WTC11 (cell line): ENCODE measurements at places on chromosomes 12 and 14. TPM values are rescaled to one million over a fixed set of nuclear protein-coding genes. Genes with fewer than 3 reads are reported as not detected.

DNA sequence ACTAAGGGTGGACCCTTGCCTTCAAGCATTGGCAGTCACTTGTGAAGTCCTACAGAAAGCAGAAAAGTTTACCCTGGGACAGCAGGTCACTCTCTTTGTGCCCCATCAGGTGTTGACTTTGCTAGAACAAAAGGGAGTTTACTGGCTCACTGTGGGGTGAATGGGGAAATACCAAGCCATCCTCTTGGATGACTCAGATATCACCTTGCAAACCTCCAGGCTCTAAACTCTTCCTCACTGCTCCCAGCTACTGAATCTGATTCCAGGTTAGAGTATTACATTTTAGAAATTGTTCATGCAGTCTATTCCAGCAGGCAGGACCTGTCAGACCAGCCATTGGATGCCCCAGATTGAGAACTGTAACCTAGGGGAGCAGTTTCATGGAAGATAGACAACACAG, 7.3 kb upstream of the EDDM3B start:
- peaks cover 26% of the 10 kb centered on the region for H3K4me1 ChIP-seq
- no peak for DNase-seq
- no peak overlapping the region for H3K4me3 ChIP-seq
- no peak overlapping the region for H3K27ac ChIP-seq
- no peaks in the 10 kb centered on the region for H3K36me3 ChIP-seq
- H3K27me3 ChIP-seq, result peaks cover 7% of the 10 kb centered on the region

DNA sequence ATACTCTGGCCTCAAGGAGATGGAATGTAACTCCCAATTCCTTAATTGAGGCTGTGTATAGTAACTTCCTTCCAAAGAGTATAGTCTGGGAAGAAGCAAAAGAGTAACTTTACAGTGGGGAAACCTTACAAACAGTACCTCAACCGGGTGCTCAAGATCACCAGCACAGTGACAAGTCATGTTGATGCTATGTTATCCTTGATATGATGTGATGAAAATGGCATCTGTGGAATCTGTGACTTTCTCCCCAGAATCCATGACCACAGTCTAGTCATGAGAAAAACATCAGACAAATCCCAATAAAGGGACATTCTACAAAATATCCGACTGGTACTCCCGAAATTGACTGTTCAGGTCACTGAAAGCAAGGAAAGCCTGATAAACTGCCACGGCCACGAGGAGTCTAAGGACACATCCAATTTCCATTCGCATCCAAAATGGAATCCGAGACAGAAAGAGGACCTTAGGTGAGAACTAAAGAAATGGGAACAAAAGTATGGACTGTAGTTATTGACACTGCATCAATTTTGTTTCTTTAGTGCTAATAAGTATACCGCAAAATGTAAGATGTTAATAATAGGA, 97.3 kb upstream of the FRMD6 start:
- H3K4me3 ChIP-seq, result no peak overlapping the region
- no peak for DNase-seq
- no peaks in the 10 kb centered on the region for H3K27me3 ChIP-seq

- DNase-seq, result no peak
- no peak overlapping the region for H3K27ac ChIP-seq
- peaks cover 45% of the 10 kb centered on the region for H3K36me3 ChIP-seq
- no peaks in the 10 kb centered on the region for H3K27me3 ChIP-seq
- no peak overlapping the region for H3K4me3 ChIP-seq
Measured at GRCh38 chr14:44945264-44945663, 16.5 kb downstream of the KLHL28 start.

DNA sequence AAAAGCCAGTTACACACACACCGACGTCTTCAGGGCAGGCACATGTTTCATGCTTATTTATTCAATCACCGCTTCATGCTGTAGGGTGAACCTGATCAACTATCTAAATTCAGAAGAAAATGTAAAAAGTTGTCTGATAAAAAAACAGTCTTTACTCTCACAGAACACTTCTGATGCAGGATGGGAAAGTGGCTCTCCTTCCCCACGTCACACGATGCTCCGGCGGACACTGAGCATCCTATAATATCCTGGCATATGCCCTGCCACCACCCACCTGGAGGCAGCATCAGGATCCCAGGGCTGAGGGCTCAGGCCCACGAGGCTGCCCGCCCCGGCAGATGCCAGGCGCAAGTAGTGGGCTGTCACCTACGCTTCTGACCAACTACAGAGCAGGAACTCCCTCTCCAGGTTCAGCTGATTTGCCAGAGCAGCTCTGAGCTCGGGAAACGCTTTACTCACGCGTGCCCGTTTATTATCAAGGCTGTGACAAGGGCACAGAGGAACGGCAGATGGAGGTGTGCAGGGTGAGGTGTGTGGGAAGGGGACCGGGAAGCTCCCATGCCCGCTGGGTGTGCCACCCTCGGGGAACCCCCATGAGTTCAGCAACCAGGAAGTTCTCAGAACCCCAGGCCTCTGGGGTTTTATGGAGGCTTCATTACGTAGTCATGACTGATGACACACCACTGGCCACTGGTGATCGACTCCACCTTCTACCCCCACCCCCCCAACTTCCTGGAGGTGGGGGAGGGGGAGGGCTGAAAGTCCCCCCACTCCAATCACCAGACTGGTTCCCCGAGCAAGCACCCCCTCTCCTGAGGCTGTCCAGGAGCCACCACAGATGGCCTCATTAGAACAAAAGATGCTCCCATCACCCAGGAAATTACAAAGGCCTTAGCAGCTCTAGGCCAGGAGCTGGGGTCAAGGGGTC, 32.1 kb downstream of the SLC15A4 start:
- peaks cover 14% of the 10 kb centered on the region for H3K27me3 ChIP-seq
- H3K27ac ChIP-seq, result no peak overlapping the region
- H3K4me3 ChIP-seq, result no peak overlapping the region
- no peak for DNase-seq
- no peaks in the 10 kb centered on the region for H3K4me1 ChIP-seq

GRCh38 chr12:45292486-45293195, 76.7 kb downstream of the ANO6 start:
- H3K4me1 ChIP-seq, result peaks cover 17% of the 10 kb centered on the region
- H3K4me3 ChIP-seq, result no peak overlapping the region
- H3K36me3 ChIP-seq, result no peaks in the 10 kb centered on the region
- peak overlapping the region; percentile 48 for H3K27ac ChIP-seq

GRCh38 chr14:58667900-58668299, 30.1 kb downstream of the DACT1 start:
- no peaks in the 10 kb centered on the region for H3K27me3 ChIP-seq
- H3K36me3 ChIP-seq, result no peaks in the 10 kb centered on the region
- no peak overlapping the region for H3K4me3 ChIP-seq
- no peak for DNase-seq
- H3K4me1 ChIP-seq, result peaks cover 28% of the 10 kb centered on the region

DNA sequence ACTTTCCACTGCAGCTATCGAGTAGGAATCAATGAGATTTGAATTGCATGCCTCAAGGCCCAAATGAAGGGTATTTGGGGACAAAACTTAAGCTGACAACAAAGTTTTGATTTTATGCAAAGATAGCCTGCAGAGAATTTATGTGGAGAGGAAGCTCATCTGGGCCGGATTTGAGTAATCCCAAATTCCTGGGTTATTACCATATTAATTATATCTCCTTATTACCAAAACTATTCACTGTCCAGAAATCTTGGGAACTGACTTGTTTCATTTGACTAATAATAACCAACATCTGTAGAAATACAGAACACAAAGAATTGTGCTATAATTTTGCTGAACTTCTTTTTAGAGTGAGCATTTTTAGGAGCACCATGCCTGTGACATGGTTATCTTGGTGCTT, 70.4 kb downstream of the KITLG start:
- no peak for DNase-seq
- H3K36me3 ChIP-seq, result 0 out of 2 replicates have a peak, but pooled peaks cover 3% of the 10 kb centered on the region
- H3K27ac ChIP-seq, result no peak overlapping the region
- H3K4me1 ChIP-seq, result no peaks in the 10 kb centered on the region

GRCh38 chr12:123712780-123713319, 697 bp downstream of the ATP6V0A2 start:
- peak overlapping the region; percentile 97 for H3K4me3 ChIP-seq
- H3K36me3 ChIP-seq, result no peaks in the 10 kb centered on the region
- peak overlapping the region; percentile 6; the same call in 1 of the 2 replicates for H3K27ac ChIP-seq
- H3K27me3 ChIP-seq, result no peaks in the 10 kb centered on the region
- no peak for DNase-seq

DNA sequence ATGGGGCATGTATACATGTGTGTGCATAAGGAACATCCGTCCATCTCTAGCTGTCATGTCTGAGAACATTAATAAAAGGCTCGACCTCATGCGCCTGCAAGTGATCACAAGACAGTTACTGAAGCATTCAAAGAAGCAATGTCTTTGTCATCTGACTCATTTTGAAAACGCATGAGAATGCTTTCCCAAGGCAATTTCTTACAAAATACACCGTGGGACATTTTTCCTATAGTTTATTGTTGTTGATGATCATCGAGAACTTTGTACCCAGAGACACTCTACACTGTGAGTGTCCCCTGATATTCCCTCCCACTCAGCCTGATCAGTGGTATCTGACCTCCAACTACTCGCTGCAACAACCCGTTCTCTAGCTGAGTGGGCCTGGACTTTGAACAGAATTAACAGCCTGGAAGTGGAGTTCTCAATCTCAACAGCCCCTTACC, 68.1 kb downstream of the ETV6 start:
- H3K4me3 ChIP-seq, result no peak overlapping the region
- peaks cover 31% of the 10 kb centered on the region for H3K4me1 ChIP-seq
- DNase-seq, result no peak
- H3K27me3 ChIP-seq, result no peaks in the 10 kb centered on the region
- peak overlapping the region; percentile 51 for H3K27ac ChIP-seq

DNA sequence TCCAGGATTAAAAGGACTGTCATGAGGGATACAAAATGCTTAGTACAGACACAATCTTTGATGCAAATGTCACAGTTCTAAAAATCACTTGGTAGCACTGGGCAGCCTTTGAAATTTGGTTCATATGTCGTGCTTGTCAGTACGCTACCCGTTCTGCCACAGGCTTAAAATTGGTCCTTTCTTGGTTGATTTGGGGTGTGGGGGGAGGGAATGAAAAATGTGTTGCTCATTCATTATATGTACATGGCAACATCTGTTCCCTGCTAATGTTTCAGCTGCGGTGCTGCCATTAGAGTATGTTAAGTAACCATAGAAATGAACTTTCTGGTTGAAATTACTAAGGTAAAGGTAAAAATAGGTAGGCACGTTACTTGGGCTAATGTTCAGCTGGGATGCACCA, 155.4 kb upstream of the ARHGAP5 start:
- H3K4me1 ChIP-seq, result no peaks in the 10 kb centered on the region
- H3K27ac ChIP-seq, result no peak overlapping the region
- DNase-seq, result no peak
- no peaks in the 10 kb centered on the region for H3K36me3 ChIP-seq

- no peak overlapping the region for H3K4me3 ChIP-seq
- H3K36me3 ChIP-seq, result peaks cover 13% of the 10 kb centered on the region
- no peaks in the 10 kb centered on the region for H3K27me3 ChIP-seq
Measured at GRCh38 chr14:104520620-104521410, 58.7 kb upstream of the C14orf180 start.

- no peaks in the 10 kb centered on the region; the same call in 1 of the 2 replicates for H3K27me3 ChIP-seq
- peak; percentile 94 for DNase-seq
- H3K4me1 ChIP-seq, result no peaks in the 10 kb centered on the region
Measured at GRCh38 chr12:131104463-131105350, 151.0 kb downstream of the ADGRD1 start.

- H3K4me3 ChIP-seq, result no peak overlapping the region
- H3K27me3 ChIP-seq, result peaks cover 5% of the 10 kb centered on the region
- no peak overlapping the region for H3K27ac ChIP-seq
- H3K4me1 ChIP-seq, result peaks cover 10% of the 10 kb centered on the region; the same call in 1 of the 2 replicates
- no peaks in the 10 kb centered on the region for H3K36me3 ChIP-seq
Measured at GRCh38 chr12:93827669-93828068, 150.5 kb downstream of the CRADD start.

The TAS2R31 gene
- total RNA-seq, result 1.2 to 2.0 TPM (median 1.9 TPM) in 3 replicates

DNA sequence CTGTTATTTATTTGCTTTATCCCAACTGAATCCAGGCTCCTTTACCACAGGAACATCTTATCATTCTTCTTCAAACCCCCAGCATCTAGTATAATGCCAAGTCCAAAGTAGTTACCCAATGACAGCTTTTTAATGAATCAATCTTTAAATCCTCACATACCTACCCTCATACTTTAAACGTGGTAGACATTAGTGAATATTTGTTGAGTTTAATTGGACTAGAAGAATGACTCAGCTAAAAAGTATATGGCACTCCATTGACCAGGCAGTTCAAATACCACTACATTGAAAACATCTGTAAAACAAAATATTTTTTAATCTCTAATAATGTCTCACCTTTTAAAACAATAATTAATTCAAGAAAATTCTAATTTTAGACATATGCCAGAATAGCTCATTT, 98.1 kb downstream of the ZFC3H1 start:
- H3K4me3 ChIP-seq, result no peak overlapping the region
- H3K4me1 ChIP-seq, result peaks cover 11% of the 10 kb centered on the region
- no peaks in the 10 kb centered on the region for H3K36me3 ChIP-seq
- H3K27me3 ChIP-seq, result no peaks in the 10 kb centered on the region; the same call in 1 of the 2 replicates
- no peak overlapping the region for H3K27ac ChIP-seq

GRCh38 chr14:100785626-100786025, 40.3 kb upstream of the MEG3 start:
- H3K27ac ChIP-seq, result no peak overlapping the region
- no peak overlapping the region for H3K4me3 ChIP-seq
- H3K36me3 ChIP-seq, result no peaks in the 10 kb centered on the region
- peaks cover 16% of the 10 kb centered on the region for H3K4me1 ChIP-seq
- no peak for DNase-seq
- H3K27me3 ChIP-seq, result no peaks in the 10 kb centered on the region; the same call in 1 of the 2 replicates

DNA sequence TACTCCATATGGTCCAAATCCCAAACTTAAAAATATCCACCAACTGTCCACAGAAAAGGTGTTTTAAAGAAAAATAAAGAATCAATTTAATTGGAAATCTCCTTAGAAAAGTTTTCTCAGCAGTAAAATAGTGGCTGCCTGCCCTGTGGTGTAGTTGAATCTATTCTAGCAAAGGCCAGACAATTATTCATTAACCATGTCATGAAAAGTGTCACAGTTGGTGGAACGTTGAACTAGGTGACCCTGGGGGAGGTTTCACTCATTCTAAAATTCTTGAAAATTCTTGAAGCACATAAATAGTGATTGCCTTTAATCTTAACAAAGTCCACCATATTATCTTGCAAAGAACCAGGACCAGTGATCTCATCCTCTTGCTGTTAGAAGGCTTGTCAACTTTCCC, 78.4 kb upstream of the GZMB start:
- H3K27ac ChIP-seq, result no peak overlapping the region
- H3K4me1 ChIP-seq, result peaks cover 14% of the 10 kb centered on the region
- no peak for DNase-seq
- no peak overlapping the region for H3K4me3 ChIP-seq
- H3K36me3 ChIP-seq, result no peaks in the 10 kb centered on the region

- no peaks in the 10 kb centered on the region for H3K27me3 ChIP-seq
- no peak overlapping the region for H3K4me3 ChIP-seq
- peak; percentile 59 for DNase-seq
- H3K4me1 ChIP-seq, result no peaks in the 10 kb centered on the region
- no peak overlapping the region for H3K27ac ChIP-seq
Measured at GRCh38 chr14:55731881-55732498, 152.0 kb downstream of the KTN1 start.
